ENCODE measurements at places on chromosomes 13 and 19.

DNA sequence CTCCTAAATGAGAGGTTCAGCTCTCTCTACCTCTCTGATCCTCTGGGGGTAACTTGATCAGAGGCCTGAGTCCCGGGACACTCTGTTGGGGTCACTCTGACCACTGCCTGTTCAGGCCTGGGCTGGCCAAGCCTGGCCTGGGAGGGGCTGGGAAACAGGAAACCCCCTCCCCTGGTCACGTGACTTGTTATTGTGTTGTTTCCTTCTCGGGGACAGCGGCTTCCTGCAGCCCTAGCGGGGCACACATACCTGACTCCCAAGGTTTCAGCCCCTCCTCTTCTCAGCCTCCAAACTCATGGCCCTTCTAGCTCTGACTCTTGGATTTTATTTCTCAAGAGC, at the start of gene USHBP1:
TSS of gene USHBP1 (minus strand) at position 105 of the 339 bp plus-strand sequence. CDS start 446 bp downstream, outside the sequence.
- DNase-seq = no peak

- DNase-seq = no peak
Measured at GRCh38 chr19:43452582-43452981, 12.8 kb downstream of the LYPD3 start.

DNA sequence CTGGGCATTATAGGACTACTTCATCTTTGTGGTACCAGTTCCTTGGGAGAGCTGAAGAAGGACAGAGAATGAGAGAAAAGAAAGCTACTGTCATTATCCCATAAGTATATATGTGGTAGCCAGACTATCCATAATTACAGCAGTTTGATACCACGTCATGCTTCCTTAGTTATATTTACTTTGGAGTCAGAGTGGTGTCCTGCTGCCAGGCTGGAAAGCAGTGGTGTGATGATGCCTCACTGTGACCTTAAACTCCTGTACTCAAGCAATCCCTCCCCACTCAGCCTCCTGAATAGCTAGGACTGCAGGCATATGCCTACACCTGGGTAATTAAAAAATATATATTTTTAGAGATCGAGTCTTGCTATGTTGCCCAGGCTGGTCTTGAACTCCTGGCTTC, 57.8 kb downstream of the WTIP start:
- DNase-seq = no peak

DNA sequence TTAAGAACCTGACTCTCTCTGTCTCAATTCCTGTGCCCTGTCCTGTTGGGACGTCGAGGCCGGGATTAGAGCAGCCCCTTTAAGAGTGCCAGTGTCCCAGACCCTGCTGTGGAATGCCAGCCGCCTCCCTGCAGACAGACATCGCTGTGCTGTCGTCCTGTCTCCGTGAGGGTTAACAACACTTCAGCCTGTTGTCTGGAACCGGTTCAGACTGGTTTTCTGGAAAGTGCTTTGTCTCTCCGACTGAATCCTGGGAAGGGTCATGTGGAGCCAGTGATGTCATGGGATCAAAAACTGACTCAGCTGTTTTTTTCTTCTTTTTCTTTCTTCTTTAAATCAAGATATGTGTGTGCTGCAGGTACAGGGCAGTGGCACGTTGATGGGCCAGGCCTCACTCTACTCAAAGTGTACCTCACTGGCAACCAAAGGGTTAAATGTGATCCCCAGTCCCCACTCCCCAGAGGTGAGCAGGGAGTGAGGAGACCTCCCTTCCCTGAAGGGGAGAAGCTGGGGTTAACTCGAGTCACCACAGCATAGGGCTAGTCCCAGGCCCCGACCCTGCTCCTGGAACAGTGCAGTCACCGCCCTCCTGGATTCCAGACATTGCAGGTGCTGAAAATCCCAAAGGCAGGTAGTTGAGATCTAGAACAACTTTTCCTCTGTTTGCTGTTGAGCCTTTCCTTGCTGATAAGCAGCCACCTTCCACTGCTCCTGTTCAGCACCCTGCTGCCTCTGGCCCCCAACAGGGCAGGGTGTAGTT, 50.8 kb downstream of the TSSK6 start:
- no peak for DNase-seq

GRCh38 chr19:42467183-42467760, 24.5 kb upstream of the CXCL17 start:
- no peak for DNase-seq

- no peak for DNase-seq
Measured at GRCh38 chr13:109036078-109036780, 406.8 kb downstream of the MYO16 start.

DNA sequence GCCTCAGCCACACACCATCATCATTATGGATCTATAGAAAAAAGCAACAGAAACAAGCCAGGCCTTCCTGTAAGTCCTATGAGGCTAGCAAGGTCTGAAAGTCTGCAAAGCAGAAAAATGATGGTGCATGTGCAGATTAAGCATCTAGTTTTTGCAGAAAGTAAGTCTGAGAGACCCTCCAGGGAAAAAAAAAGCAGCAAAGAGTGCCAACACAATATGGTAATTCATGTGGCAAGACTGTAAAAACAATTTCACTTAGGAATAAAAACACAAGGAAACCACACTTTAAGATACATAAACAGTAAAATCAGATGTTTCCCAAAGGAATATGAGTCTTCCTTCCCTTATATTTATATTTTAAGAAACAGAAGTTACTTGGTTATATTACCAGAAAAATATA, 112.3 kb upstream of the FBXL3 start:
- no peak for DNase-seq

- no peak for DNase-seq
Measured at GRCh38 chr19:56692206-56692895, 20.8 kb upstream of the ZNF835 start.

DNA sequence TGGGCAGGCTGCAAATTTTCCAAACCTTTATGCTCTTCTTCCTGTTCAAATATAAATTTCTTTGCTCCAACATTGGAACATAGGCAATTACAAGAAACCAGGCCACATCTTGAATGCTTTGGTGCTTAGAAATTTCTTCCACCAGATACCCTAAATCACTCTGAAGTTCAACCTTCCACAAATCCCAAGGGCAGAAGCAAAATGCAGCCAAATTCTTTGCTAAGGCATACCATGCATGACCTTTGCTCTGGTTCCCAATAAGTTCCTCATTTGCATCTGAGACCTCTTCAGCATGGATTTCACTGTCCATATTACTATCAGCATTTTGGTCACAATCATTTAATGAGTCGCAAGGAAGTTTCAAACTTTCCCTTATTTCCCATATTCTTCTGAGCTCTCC, 130.9 kb downstream of the DIAPH3 start:
- DNase-seq = no peak

- DNase-seq = no peak
Measured at GRCh38 chr19:8858260-8858659, 26.1 kb downstream of the MBD3L1 start.

DNA sequence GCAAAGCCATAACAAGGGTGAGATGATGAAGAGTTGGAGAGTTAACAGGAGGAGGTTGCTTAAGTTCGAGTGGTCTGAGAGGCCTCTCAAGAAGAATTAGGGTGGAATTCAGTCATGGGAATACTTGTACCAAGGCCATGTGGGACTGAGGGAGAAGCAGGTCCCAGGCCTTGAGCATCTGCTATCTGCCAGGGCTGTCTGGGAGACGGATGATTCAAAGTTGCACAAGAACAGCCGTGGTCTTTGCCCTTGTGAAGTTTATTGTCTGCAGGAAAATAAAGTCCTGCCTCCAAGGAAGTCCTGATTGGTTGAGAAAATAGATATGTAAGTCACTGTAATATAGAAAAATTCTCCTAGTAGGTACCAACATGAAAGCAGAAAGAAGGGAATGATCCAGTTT, 178.8 kb upstream of the RFC3 start:
- no peak for DNase-seq

DNA sequence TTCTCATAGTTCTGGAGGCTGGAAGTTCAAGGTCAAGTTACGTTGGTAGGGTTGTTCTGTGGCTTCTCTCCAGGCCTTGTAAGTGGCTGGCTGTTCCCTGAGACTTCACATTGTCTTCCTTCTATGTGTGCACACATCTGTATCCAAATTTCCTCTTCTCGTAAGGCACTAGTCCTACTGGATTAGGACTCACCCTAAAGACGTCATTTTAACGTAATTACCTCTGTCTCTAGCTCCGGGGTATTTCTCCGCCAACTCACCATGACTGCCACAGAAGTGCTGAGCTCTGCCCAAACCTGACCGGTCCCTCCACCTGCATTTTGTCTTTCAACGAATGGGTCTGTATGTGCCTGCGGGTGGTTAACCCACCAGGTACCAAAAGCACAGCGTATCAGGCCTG, 8.7 kb upstream of the SYDE1 start:
- no peak for DNase-seq

DNA sequence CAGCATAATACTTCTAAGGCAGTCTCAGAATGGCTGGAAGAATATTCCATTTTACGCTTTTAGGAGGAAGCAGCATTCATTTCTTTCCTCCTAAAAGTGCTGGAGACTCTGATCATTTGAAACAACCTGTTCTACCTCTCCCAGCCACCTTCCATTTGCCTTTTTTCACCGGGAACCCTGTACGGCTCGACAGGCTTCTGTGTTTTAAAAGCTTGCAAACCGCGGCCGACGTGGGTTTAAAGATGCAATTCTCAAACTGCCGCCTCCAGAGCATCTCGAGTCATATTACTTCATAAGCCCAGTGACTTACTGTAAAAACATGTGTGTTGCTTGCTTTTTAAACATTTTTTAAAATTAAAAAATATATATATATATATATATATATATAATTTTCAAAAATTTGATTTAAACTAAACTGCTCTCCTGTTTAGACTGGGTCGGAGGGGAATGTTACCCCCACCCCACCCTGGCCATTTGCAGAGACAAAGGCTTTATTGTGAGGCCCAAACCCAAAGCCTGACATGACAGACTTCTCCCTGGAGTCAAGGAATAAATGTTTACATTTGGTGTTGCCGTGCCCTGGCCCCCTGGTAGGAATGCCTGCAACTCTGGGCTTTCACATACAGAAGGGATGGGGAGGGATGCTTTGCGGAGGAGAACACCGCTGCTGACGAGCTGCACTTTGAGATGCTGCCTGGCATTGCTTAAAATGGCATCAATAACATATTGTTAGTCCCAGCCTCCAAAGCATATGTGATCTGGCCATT, 30.4 kb downstream of the ZNF536 start:
- DNase-seq = no peak

- DNase-seq = no peak
Measured at GRCh38 chr19:16847430-16847829, 18.2 kb downstream of the SIN3B start.

GRCh38 chr19:8237026-8237425, 27.9 kb downstream of the CERS4 start:
- no peak for DNase-seq

DNA sequence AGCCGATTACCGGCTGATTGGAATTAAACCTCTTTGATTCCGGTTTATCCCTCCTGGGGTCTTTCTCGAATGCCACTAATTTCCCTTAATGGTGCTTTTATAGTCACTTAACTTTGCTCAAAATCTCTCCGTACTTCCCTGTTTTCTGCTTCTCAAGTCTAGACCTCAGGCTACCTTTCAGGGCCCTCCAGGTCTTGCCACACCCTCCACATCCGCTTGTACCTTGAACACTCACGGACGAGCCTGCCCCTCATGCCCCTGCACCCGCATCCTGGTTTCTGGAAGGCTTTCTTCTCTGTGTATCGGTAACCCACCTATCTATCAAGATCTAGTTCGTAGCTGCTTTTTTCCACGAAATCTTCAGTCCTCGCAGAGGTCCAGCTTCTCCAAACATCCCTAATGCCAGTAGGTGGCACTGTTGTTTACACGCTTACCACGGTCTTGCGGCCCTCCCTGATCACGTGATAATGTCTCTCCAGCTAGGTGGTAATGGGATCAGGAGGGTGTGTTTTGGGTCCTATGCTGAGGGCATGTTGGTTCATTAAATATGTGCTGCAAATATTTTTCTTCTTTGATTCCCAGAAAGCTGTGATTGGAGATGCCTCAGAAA, 13.8 kb downstream of the ATP12A start:
- peak; percentile 20 for DNase-seq

DNA sequence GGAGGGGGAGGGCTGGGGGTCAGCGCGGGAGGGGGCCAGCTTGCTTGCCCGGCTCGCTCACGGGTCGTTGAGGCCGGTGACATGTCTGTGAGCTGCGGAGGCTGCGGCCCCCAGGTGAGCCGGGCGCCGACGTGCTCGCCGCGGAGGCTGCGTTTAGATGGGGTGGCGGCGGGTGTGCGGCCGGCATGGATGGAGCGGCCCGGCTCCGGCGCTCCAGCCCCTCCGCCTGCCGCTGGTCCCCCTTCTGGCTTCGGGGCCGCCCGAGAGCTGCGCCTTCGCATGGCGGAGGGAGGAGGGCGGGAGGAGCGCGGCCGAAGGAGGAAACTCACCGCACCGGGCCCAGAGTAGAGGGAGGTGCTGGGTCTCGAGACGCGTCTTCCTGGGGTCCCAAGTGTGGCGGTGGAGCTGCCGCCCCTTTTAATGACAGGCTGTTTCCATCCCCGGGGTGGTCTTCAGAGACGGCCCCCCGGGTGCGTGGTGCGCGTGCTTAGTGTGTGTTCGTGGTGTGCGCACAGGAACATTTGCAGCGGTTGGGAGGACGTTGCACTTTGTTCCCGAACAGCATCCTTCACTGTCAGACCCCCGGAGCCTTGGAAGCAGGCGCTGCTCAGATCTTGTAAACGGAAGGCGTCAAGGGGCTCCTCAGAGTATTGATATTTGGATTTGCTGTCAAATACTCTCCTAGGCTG, at the start of gene AKAP11:
TSS of gene AKAP11 (plus strand) at position 38 of the 689 bp plus-strand sequence. CDS start 14,197 bp downstream, outside the sequence.
- DNase-seq = peak; percentile 24

GRCh38 chr13:72953391-72953965, 105.3 kb upstream of the KLF5 start:
- DNase-seq = no peak

- no peak for DNase-seq
Measured at GRCh38 chr13:102597029-102597961, 509 bp downstream of the TPP2 start.

DNA sequence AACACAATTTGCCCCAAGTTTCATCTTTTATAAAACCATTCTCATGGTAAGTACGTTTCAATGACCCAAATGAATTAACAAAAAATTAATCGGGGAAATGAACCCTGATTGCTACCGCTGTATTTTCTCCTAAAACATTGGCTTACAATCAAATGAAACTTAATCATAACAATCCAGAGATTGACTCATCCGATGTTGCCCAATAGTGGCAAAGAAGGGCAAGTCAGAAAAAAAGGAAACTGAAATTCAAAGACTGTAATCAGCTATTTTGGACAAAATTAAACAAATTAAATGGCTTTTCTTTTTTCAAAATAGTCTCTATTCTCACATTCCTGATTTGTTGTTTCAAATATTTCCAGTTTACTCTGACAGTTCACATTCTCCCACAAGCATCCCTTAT, 3.9 kb upstream of the ACOD1 start:
- DNase-seq = no peak

DNA sequence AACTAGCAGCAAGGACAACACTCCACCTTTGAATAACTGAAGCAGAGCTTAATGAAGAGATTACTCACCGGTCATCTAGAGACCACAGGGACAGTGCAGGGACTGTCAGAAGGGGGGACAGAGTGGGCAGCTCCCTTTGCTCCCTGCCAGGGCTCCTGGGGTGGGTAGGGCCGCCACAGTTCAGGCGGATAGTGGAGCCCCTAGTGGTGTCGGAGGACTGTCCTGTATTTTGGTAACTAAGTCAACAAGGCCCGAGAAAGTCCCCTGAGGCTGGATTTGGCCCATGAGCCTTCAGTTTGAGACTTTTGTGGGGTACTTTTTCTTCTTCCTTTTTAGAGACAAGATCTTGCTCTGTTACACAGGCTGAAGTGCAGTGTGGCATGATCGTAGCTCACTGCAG, 44.6 kb downstream of the GJA3 start:
- DNase-seq = no peak

All from T follicular helper cell (primary cell).